ENCODE measurements at places on chromosomes 7 and 10.

DNA sequence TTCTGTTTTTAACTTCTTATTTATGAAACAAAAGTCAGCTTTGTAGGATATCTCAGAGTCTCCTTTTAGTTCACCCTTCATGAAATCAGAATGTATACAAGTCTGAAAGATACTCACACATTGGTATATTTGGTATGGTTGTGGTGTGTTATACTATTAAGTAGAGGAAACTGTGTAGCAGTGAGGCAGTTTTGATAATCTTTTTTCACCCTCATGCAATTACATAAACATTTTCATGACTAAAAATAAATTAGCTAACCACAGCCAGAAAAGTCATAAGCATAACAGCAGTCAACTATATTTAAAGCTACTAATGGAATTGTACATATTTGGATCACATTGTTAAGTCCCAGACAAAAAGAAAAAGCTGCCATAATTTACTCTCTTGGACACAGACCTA lies 62.1 kb downstream of the FAM185A start:
- no peak for DNase-seq

GRCh38 chr7:29397398-29397797 lies 166.2 kb upstream of the PRR15 start:
- DNase-seq, result no peak

- no peak for DNase-seq
Measured at GRCh38 chr10:27673065-27673464, 72.6 kb downstream of the MKX start.

- no peak for DNase-seq
Measured at GRCh38 chr10:45395554-45395953, 21.5 kb downstream of the ALOX5 start.

- no peak for DNase-seq
Measured at GRCh38 chr10:107081644-107082043, 82.9 kb downstream of the SORCS1 start.

Measured in NCI-H187 treated with DMSO at 0.1 percent for 48 hours (cell line).